ENCODE measurements at places on chromosomes 2 and 18.

GRCh38 chr18:78993014-78993926 lies 13.7 kb downstream of the SALL3 start:
- DNase-seq, result no peak

GRCh38 chr2:232236200-232236599 lies 142.4 kb upstream of the ALPP start:
- no peak for DNase-seq

- no peak for DNase-seq
Observed at GRCh38 chr2:47227532-47228279, 72.6 kb upstream of the STPG4 start.

DNA sequence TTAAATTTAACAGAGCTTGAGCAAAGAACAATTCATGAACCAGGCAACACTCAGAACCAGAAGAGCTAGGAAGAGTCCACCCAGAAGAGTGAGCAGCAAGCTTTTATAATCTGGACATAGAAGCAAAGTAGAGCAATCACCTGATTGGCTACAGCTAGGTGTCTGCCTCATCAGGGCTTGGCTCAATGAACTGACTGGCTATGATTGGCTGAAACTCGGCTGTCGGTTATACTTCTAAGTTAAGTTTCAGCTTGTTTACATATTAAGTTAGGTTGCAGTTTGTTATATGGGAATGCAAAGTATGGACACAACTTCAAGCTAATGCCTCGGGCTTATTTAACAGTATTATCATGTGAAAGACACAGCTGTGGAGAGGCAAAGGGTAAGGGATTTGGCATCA lies 63.2 kb upstream of the NABP1 start:
- no peak for DNase-seq

DNA sequence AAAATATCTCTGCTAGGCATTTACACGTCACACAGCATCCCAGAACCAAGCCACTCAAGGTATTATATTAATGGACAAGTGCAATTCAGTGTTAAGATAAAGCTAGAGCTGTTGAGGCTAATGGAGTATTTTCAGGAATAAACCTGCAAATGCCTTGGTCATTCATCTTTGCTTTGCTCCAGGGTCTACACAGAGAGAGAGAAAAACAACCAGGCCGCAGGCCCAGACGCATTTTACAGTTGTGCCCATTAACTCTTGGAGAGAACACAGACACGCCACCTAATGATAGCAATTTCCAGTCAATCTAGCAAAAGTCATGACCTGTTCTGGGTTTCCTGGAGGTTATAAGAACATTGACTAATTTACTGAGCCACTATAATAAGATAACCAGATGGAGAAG lies 829.3 kb downstream of the LRRTM4 start:
- no peak for DNase-seq

GRCh38 chr2:221203125-221203524 lies 369.0 kb downstream of the EPHA4 start:
- no peak for DNase-seq

DNA sequence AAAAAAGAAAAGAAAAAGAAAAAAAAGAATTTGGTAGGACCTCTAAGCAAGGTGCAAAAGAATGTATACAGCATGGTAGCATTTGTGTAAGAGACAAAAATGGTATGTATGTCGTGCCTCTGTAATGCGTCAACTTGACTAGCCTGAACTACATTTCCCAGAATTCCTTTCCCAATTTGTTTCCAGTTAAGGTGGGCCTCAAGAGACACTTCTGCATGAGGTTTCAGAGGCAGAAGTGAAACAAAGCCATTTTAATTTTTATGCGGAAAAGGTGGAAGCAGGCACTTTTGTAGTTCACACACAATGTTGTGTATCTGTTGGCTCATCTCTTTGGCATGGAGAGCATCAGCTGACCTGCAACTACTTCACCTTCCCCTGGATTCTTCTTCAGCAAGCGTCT lies 56.5 kb upstream of the PAPOLG start:
- DNase-seq, result no peak

DNA sequence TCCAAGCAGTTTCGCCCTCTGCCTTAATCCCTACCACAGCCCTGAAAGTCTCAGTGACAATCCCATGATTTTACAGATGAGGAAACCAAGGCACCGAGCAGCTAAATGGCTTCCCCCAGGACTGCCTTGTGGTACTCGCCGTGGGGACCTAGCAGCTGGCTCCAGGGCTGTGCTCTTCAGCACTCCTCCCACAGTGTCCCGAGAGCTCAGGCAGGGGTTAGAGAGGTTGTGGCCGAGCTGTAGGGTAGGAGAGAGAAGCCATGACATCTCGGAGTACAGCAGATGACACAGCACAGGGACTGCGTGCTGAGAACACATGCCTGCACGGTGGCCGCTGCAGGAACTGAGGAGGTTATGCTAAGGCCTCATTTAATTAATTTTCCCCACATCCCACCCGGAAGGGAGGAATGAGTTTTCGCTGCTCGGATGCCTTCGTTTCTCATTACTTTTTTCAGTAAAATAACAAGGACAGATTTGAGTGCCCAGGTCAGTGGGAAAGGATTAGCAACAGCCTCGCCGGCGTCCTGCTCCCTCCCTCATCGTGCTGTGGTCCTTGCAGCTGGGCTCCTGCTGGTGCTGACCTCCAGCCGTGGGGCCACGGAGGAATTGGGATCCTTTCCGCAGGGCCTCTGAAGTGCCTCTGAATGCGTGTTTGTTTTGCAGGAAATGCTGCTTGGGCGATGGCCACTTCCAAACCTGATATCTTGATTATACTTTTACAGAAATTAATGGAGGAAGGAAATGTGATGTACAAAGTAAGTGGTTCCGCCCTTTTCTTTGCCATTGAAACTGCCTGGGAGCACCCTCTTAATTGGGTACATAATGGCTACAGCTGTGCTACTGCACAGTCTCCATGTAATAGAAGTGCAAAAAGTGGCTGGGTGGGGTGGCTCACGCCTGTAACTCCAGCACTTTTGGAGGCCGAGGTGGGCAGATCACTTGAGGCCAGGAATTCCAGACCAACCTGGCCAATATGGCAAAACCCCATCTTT lies 61.2 kb downstream of the WDSUB1 start:
- no peak for DNase-seq

DNA sequence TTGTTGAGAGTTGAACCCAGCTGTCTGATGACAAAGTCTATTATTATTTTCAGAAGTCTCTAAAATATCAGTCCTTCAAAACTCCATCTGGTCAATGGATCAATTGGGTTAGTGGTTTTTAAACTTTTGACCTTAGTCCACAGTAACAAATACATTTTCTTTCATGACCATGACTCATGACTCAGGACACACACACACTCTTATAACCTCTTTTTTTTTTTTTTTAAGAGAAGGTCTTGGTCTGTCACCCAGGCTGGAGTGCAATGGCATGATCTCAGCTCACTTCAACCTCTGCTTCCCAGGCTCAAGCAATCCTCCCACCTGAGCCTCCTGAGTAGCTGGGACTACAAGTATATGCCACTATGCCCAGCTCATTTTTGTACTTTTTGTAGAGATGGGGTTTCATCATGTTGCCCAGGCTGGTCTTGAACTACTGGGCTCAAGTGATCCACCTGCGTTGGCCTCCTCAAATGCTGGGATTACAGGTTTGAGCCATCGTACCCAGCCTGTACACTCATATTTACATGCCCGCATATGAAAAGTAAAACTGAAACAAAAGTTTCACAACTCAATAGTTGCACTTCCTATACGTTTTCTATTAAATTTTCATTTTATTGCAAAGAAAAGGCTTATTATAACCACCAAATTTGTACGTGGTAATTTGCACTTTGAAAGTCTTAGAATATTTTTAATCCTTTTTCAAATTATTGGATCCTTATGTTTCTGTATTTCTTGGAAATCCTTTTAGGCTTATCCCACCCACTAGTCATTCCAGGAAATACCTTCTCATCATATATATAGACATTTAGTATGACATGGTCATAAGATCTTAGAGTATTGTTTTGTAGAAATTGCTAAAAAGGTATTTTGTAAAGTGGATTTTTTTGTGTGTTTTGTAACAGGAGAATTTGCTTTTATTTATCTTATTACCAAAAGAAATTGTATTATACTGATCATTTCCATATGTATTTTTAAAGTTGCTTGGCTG lies 199.0 kb downstream of the LPIN1 start:
- no peak for DNase-seq

- DNase-seq, result no peak
Observed at GRCh38 chr2:23118313-23118712, 266.7 kb upstream of the KLHL29 start.

DNA sequence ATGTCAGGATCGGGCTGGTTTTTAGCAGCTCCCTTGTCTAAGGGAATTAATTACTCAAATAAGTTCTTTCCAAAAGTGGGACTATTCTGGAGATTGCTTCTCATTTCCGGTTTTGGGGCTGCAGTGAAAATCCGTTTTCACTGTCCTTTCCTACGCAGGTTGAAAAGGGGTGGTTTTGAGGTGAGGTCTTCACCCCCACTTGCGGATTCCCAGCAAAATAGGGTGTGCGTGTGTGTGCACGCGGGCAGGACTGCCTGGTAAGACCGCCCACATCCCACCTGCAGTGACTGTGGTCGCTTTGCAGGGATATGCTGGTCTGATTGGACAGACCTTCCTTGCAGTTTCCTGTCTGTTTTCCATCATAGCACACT lies 472 bp upstream of the PLEKHM3 start:
- DNase-seq, result peak; percentile 39

- no peak for DNase-seq
Observed at GRCh38 chr2:197141702-197142473, 168.7 kb downstream of the ANKRD44 start.

- no peak for DNase-seq
Observed at GRCh38 chr2:37568565-37568964, 102.9 kb downstream of the CDC42EP3 start.

DNA sequence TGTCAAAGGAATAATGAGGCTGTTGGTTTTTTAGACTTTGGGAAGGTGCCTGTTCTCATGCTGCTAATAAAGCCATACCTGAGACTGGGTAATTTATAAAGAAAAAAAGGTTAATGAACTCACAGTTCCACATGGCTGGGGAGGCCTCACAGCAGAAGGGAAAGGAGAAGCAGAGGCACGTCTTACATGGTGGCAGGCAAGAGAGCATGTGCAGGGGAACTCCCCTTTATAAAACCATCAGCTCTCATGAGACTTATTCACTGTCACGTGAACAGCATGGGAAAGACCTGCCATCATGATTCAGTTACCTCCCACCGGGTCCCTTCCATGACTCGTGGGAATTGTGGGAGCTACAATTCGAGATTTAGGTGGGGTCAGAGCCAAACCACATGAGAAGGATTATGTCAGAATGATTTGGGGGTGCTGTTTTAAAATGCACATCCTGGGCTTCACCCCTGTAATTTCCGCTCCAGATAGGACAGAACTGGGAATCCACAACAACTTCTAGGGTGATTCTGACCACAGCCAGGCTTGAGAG lies 37.8 kb downstream of the TCF7L1 start:
- no peak for DNase-seq

- DNase-seq, result no peak
Observed at GRCh38 chr2:232219496-232219870, 159.1 kb upstream of the ALPP start.

- no peak for DNase-seq
Observed at GRCh38 chr2:168560817-168561499, 104.9 kb downstream of the CERS6 start.

GRCh38 chr2:86221066-86221684 lies 21.9 kb downstream of the MRPL35 start:
- peak; percentile 66 for DNase-seq

DNA sequence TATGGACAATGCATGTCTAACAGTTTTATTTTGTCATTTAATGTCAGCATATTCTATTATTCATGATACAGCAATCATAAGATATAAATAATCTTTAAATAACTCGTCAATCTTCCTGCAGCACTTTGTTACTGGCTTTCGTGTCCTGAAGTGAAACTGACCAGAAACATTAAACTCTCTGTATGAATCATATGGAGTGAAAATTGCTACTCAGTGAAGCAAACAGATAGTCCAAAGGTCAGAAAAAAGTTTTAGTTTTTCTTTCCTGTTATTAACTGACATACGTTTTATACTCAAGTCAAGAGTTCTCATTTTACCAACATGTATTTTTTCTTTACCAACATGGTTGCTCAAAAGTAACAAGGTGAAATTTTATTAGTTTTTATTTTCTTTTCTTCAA lies 106.8 kb upstream of the GALNT5 start:
- no peak for DNase-seq
